Left lung (tissue), 14 donors: ENCODE measurements at places on chromosomes 16 and 17. TPM values are rescaled to one million over a fixed set of nuclear protein-coding genes. Genes with fewer than 3 reads are reported as not detected.

DNA sequence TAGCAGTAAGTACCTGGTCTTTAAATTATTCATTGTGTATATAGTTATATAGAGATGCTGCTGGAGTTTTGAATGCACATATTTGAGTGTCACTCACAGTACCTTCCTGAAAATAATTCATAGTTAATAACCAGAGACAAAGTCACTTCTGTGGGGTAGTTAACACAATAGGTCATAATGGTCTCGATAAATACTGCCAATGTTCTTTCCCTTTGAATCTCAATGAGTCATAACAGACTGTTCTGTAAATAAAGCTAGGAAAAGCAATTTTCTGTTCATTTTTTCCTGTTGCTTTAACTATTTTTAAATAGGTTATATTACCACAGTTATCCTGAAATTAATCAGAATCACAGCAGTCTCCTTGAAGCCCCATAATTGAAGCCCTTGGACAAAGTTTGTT is 87.2 kb downstream of the MAP2K4 start:
- DNase-seq: no peak
- no peak overlapping the region for H3K4me3 ChIP-seq
- H3K4me1 ChIP-seq: no peaks in the 10 kb centered on the region
- H3K27ac ChIP-seq: no peak overlapping the region
- no peaks in the 10 kb centered on the region for H3K27me3 ChIP-seq
- peaks cover 18% of the 10 kb centered on the region for H3K36me3 ChIP-seq

DNA sequence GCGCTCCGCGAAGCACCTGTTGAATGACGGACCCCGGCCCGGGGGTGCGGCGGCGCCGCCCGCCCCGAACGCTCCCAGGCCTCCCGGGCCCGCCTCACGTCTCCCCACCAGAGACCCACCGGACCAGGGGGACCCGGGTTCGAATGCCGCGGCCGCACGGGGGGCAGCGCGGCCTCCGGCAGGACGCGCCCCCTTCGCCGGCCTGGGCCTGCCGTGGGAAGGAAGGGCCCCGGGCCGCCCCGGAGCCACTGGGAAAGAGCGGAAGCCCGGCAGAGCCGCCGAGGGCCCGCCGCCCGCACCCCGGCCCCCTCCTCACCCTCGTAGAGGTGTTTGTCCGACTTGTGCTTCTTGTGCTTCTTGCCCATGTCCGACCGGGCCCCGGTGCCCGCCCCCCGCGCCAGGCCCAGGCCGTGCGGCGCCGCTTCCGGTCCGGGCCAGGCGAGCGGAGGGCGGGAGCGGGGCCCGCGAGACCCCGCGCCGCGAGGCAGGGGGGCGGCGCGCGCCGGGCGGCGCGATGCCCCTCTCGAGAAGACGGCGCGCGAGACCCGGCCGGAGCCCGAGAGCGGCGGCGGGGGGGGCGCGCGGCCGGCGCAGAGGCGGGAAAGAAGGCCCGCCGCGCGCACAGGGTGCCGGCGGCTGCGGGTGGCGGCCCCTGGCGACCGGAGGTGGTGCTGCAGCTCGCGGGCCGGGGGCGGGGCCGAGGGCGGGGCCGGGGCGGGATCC is at the start of gene BRD7:
TSS of gene BRD7 (minus strand) at position 579 of the 723 bp plus-strand sequence. CDS start at position 365, 214 bp downstream.
- no peaks in the 10 kb centered on the region for H3K27me3 ChIP-seq
- peaks cover 42% of the 10 kb centered on the region for H3K4me1 ChIP-seq
- no peaks in the 10 kb centered on the region for H3K36me3 ChIP-seq
- peak within 1 kb of the TSS; percentile 99 for H3K4me3 ChIP-seq
- H3K27ac ChIP-seq: no peak within 1 kb of the TSS

DNA sequence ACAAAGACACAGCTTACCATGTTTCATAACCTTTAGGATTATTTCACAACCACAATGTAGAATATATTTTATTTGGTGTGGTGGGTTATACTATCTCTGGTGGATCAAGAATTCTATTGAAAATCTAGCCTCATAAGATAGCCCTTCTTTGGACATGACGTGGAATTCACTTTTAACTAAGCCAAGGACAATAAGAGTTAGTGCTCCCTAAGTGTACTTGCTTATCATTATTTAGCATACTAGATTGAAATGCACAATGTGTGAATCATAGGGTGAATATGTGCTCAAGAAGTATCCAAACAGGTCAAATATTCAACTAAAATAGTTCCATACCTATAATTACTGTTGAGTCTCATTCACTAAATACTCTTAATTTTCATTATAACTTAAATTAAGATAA is 1179.5 kb upstream of the GOT2 start:
- no peaks in the 10 kb centered on the region for H3K4me1 ChIP-seq
- no peak overlapping the region for H3K27ac ChIP-seq
- H3K4me3 ChIP-seq: no peak overlapping the region
- H3K27me3 ChIP-seq: no peaks in the 10 kb centered on the region
- H3K36me3 ChIP-seq: no peaks in the 10 kb centered on the region

The MYH2 gene
- 0.17 TPM for total RNA-seq

- no peak overlapping the region for H3K27ac ChIP-seq
- no peaks in the 10 kb centered on the region for H3K27me3 ChIP-seq
- H3K4me1 ChIP-seq: no peaks in the 10 kb centered on the region
- H3K4me3 ChIP-seq: no peak overlapping the region
- no peaks in the 10 kb centered on the region for H3K36me3 ChIP-seq
- DNase-seq: no peak
Measured at GRCh38 chr17:82668631-82669099, 20.4 kb upstream of the WDR45B start.

- DNase-seq: no peak
- no peaks in the 10 kb centered on the region for H3K36me3 ChIP-seq
- H3K4me3 ChIP-seq: no peak overlapping the region
- no peaks in the 10 kb centered on the region for H3K27me3 ChIP-seq
- H3K4me1 ChIP-seq: no peaks in the 10 kb centered on the region
Measured at GRCh38 chr16:1134776-1135458, 18.0 kb upstream of the CACNA1H start.
